ENCODE measurements at places on chromosomes 11 and 22. TPM values are rescaled to one million over a fixed set of nuclear protein-coding genes. Genes with fewer than 3 reads are reported as not detected.

- no peaks in the 10 kb centered on the region for H3K27me3 ChIP-seq
- DNase-seq = no peak
- H3K4me3 ChIP-seq = no peak overlapping the region
- no peaks in the 10 kb centered on the region for H3K36me3 ChIP-seq
- peaks cover 13% of the 10 kb centered on the region for H3K4me1 ChIP-seq
Observed at GRCh38 chr11:61682093-61682732, 2.0 kb downstream of the DAGLA start.

DNA sequence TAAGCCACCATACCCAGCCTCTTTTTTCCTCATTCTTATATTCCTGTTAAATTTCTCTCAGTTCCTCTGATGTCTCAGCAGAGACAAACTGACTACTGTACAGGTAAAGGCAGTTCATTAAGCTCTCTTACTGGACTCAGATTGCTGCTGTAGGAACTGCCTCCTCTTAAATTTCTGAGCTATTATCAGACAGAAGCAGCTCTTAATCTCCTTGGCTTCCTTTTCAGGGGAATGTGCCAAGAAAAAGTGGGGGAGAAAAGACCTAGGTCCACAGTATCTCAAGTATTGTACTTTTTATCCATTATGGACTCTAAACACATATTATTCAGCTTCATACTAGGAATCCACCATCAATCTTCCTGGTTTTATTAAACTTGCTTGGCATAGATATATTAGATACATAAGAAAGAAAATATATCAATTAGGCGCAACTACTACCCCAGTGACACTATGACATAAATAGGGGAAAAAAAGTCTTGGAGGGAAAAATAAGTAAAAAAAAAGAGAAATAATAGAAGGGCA lies 26.1 kb downstream of the MRTFA start:
- H3K4me3 ChIP-seq = no peak overlapping the region
- H3K36me3 ChIP-seq = no peaks in the 10 kb centered on the region
- DNase-seq = no peak
- peaks cover 61% of the 10 kb centered on the region for H3K4me1 ChIP-seq
- H3K27ac ChIP-seq = peak overlapping the region; percentile 63

- no peaks in the 10 kb centered on the region for H3K36me3 ChIP-seq
- H3K27me3 ChIP-seq = peaks cover 2% of the 10 kb centered on the region
- H3K27ac ChIP-seq = no peak overlapping the region
Observed at GRCh38 chr11:112793416-112793815, 167.8 kb upstream of the NCAM1 start.

DNA sequence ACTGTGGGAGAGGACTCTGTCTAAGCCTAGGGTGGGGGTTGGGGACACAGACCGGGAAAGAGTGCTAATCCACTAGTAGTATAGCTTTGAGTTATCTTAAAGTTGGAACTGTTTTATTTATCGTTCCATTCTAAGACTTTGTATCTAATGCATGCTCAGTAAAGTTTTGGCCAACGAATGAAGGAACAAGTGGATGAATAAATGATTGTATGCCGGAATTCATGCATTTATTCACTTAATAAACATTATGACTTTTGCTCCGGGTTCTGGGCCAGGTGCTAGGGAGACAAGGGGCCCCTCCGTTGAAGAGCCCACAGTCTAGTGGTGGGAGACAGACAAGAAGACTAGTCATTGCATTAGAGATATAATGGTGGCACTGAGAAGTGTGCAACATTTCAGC lies 645 bp downstream of the RNF121 start:
- no peaks in the 10 kb centered on the region for H3K36me3 ChIP-seq
- peak overlapping the region; percentile 97 for H3K27ac ChIP-seq
- H3K4me1 ChIP-seq = peaks cover 61% of the 10 kb centered on the region
- DNase-seq = no peak

DNA sequence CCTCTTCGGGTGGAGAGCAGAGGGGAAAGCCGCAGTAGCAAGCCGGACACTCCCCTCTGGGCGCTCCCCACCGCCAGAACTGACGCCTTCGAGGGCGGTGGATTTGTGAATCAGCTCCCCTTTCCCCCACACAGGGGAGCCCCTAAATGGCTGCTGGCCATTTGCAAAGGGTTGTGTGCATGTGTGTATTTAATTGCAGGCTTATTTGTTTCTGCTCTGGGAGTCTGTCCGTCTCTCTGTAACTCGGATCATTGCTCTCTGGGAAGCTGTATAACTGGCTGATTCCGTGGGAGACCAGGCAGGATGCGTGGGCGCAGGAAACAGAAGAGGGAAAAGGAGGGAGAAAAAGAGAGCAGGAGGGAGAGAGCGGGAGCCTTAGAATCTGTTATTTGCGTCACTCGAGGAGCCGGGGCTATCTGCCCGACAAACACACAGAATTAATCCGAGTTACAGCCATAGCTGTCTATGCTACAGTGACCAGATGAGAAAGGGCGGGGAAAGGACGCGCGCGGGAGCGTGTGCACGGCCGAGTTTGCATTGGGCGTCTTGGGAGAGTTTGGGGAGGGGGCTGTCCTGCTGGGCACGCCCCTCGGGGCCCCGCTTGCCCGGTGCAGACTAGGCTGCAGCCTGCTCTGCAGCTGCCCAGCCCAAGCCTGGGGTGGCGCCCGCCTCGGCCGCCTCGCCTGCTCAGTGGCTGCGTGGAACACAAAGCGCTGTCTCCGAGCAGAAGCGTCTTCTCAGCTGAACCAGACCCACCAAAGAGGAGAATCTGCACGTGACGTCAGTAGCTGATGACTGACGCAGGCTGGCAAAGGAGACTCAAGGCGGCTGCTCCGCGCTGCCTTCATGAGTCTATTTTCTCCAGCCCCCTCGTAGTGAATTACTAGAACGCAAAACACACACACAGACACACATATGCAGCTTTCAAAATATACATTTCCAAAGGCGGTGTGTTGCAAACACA lies 105.3 kb upstream of the HSD17B12 start:
- no peak for DNase-seq
- peaks cover 40% of the 10 kb centered on the region for H3K4me1 ChIP-seq
- H3K27me3 ChIP-seq = peaks cover 81% of the 10 kb centered on the region
- H3K27ac ChIP-seq = no peak overlapping the region

- no peak for DNase-seq
- peaks cover 2% of the 10 kb centered on the region for H3K27me3 ChIP-seq
- H3K27ac ChIP-seq = no peak overlapping the region
- H3K4me3 ChIP-seq = no peak overlapping the region
Observed at GRCh38 chr11:126476977-126477376, 121.5 kb downstream of the ST3GAL4 start.

Gene SMTNL1
- total RNA-seq = not detected

Gene GGTLC2
- total RNA-seq = 1.4 TPM

Gene BACE1
- 67.2 TPM for total RNA-seq

Data from chondrocyte (in vitro differentiated cells).